NCI-H1436 (cell line): ENCODE measurements at places on chromosomes 6 and 20.
A peak's percentile ranks its signal among the peaks of the same experiment; 100 is the strongest.

GRCh38 chr6:145076115-145076841 is 659.0 kb downstream of the EPM2A start:
- DNase-seq = no peak

GRCh38 chr6:5058254-5058653 is 26.9 kb upstream of the PPP1R3G start:
- DNase-seq = no peak

DNA sequence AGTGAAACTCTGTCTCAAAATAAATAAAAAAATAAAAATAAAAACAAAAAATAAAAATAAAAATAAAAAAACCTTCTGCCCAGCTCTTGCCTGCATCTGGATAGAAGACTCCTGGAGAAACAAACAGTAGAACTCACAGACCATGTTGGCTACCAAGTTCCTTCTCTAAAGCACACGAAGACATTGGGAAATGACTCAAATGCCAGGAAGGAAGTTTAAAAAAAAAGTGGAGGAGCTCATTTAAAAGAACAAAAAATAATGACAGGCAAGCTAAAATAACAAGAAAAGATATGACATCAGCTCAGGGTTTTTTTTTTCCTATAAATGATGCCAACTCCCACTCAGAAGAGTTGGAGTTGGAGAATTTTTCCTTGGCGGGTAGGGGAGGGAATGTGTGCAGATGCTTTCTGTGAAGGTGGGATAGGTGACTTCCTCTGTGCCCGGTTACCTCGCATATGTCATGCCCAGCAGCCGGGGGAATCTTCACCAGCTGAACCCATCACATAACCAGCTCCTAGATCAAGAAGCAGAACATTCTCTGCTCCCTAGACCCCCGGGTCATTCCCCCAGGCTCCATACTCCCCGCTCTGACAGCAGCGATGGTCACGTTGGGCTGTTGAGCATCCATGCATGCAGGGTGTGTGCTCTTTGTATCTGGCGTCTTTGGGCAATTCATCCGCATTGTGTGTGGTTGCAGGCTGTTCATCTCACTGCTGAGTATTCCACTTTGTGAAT is 17.3 kb upstream of the CD93 start:
- no peak for DNase-seq

DNA sequence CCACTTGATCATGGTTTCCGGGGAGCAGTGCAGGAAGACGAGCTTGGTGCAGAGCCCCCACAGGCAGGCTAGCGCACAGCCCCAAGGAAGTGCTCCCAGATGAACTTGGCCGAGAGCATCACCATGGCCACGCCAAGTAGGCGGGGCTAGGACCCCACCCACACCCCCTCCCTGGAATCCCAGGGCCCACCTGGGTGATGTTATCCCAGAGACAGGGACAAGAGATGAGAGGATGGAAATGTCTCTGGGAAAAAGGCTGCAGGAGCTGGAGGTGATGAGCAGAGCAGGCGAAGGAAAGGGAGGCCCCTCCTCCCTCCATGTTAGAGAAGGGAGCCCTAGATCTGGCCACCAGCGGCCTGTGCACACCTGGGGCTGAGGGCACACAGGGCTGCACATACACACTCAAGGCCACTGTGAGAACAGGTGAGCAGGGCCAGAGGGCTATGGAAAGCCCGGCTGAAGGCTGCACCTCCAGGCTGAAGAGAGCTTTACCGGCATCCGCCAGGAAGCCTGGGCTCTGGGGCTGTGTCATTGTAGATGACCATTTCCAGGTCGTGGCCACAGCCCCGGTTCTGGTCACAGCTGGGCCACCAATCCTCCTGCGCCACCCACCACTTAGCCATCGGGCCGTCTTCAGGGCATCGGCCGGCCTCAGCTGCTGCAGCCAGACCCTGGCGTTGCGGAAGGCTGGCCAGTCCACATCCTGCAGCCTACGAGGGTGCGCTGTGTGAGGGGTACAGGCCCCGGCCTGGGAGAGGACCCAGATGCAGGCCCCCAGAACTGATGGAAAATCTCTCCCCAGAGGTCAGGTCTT is 24.9 kb downstream of the NPEPL1 start:
- no peak for DNase-seq

GRCh38 chr6:130377915-130378314 is 12.1 kb downstream of the TMEM200A start:
- no peak for DNase-seq

- peak; percentile 28 for DNase-seq
Observed at GRCh38 chr6:9463311-9463710, 951.6 kb downstream of the TFAP2A start.

DNA sequence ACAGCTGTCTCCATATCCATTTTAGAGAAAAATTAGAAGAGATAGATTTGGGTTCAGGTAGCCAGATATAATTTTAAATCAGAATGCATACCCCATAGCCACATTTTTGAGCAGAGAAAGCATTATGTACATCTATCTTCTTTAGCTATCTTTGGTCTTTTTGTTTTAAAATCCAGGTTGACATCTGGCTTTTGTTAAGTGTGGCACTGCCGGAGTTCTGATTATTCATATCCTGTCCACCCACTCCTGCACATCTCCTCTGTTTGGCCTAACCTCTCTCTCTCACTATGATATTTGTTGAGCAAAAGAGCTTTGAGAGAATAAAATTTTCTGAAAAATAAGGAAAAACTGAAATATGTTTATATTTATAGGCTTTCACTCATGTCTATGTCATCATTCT is 189.7 kb downstream of the PACRG start:
- DNase-seq = no peak

DNA sequence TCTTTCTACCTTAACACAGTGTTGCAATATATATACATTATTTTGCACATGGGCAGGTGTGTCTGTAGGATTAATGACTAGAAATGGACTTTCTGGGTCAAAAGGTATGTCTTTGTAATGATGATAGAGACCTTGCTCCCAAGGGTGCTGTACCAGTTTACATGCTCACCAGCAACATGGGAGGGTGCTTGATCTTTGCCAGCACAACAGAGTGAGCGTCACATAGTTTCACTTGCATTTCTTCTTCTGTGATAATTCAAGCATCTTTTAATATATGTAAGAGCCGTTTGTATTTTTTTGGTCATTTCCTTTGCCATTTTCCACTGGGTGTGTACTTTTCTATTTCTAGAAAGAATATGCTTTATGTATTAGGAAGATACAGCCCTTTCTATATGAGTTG is 23.6 kb upstream of the B4GALT5 start:
- DNase-seq = no peak

DNA sequence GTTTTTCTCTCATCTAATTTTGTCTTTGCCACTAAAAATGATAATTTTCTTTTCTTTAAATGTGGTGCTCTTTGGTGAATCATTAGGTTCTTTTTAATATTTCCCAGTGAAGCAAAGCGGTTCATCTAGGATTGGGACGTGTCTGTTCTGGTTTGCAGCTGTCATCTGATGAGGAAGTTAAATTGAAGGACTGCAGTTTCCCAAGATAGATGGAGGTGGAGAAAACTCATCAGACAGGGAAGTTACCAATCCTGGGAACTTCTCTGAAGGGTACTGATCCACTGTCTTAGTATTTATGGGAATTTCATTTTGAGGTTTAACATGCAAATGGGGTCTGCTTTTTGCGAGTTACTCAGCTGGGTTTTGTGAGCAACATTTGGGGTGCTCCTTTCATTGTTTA is 2.4 kb upstream of the AARS2 start:
- DNase-seq = no peak

- DNase-seq = no peak
Observed at GRCh38 chr6:169883316-169883715, 131.9 kb downstream of the ERMARD start.

DNA sequence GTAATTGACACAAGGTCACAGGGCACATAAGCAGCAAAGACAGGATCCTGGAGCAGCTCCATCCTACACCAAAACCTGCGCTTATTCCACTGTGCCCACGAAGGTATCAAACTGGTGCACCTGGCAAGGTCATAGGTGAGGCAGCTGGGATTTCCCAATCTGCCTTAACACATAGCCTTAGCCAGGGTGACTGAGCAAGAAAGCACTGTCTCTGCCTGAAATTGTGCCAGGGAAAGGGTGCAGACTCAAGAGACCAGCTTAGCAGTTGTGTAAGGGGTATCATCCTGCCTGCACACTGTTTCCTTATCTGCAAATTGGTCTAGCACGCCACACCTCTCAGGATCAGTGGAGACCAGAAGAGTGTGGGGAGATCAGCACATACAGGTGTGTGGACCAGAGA is 82.8 kb downstream of the MAFB start:
- no peak for DNase-seq

DNA sequence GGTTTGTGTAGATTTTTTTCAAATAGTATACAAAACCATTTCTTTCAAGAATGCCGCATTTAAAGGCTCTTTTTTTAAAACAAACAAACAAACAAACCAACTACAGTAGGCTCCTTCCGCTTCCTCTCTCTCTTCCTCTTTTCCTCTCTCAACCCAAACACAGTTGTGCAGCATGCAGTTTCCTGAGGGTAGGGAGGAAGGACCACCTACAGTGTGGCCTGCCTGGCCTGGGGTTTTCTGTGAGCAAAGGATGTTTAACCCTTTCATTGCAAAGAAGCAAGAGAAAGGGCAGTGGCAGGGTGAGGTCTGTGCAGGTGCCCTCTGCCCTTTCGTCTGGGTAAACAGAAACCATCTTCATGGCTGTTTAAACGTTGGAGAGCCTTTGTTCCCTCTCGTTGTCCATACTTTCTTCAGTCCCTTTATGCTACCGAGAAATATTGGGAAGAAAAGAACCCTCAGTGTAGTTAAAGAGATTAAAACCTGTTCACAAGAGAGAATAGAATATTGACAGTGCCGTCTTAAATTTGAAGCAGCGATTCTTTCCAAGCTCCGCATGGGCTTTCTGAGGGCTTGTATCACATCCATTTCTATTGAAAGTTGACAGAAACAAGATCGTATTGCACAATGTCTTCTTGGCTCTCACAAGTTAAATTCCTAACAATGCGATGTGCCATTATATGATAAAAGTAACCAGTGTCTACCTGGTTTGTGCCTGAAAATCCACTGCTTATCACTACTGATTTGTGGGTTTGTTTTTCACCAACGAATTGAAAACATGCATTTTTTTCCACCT is 215.5 kb upstream of the SNX9 start:
- no peak for DNase-seq
